Activated naive CD8-positive, alpha-beta T cell treated with anti-CD3 and anti-CD28 coated beads, Interleukin-2, amount 10 ng/mL, durations not matched to agents 7 days and 5 days (primary cell): ENCODE measurements at places on chromosomes 11 and 22. TPM values are rescaled to one million over a fixed set of nuclear protein-coding genes. Genes with fewer than 3 reads are reported as not detected.
A peak's percentile ranks its signal among the peaks of the same experiment; 100 is the strongest.

GRCh38 chr11:109075976-109076375 lies 346.0 kb upstream of the C11orf87 start:
- no peaks in the 10 kb centered on the region for H3K4me1 ChIP-seq
- DNase-seq = no peak
- H3K27ac ChIP-seq = no peak overlapping the region
- no peaks in the 10 kb centered on the region for H3K36me3 ChIP-seq
- peaks cover 3% of the 10 kb centered on the region for H3K27me3 ChIP-seq

DNA sequence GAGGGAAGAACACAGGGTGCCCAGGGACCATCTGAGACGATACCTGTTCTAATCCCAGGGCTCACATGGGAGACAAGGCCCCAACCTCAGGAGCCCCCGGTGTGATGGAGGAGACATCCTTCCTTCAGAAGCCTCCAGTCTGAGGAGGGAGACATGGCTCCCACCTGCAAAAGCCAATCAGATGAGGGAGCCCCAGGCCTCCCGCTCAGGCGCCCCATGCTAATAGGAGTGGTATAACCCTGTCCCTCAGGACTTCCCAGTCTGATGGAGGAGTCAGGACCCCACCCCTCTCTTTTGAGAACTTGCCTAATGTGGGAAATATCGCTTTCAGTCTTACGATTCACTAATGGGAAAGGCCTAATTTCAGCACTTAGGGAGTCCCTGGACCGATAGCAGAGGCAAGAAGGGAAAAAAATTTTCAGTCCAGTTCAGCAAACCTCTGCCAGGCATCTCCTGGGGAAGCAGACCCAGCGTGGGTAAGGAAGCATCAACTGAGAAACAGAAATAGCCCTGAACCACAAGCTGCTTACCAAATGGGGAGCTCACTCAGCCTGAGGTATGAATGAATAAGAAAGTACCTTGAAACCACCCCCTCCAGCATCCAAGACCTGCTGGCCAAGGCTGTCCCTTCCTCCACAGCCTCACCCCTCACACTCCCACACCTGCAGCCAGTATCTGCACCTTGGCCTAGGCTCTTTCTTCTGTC lies 5.9 kb downstream of the ARRB1 start:
- peaks cover 14% of the 10 kb centered on the region for H3K36me3 ChIP-seq
- H3K4me3 ChIP-seq = peak overlapping the region; percentile 61
- peak overlapping the region; percentile 89 for H3K27ac ChIP-seq

ADAMTS15 gene
- 0.11 TPM for total RNA-seq

- H3K27ac ChIP-seq = peak overlapping the region; percentile 100
- peaks cover 68% of the 10 kb centered on the region for H3K4me1 ChIP-seq
- peak overlapping the region; percentile 86 for H3K4me3 ChIP-seq
- no peaks in the 10 kb centered on the region for H3K27me3 ChIP-seq
- H3K36me3 ChIP-seq = peaks cover 6% of the 10 kb centered on the region
Observed at GRCh38 chr11:326842-327580, 6.4 kb upstream of the IFITM3 start.

DNA sequence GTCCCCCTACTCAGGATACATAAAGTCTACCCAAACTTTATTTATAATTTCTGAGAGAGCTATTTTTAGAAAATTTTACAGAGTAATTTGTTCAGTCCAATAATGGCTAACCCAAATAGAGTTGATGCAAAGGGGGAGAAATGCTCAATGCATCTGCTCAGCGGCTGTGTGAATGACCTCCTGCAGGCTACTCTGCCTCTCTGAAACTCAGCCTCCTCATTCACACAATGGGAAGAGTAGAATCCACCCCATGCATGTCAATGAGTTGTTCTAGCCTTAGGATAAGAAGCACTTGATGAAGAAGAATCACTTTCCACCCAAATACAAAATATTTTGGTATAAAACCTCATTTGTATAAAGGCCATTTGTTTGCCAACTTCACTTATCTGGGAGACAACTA lies 1204.0 kb downstream of the LRRC4C start:
- no peak overlapping the region for H3K27ac ChIP-seq
- H3K36me3 ChIP-seq = no peaks in the 10 kb centered on the region
- H3K4me3 ChIP-seq = no peak overlapping the region
- no peak for DNase-seq

ZNF74 gene
- total RNA-seq = 13.3 TPM

DNA sequence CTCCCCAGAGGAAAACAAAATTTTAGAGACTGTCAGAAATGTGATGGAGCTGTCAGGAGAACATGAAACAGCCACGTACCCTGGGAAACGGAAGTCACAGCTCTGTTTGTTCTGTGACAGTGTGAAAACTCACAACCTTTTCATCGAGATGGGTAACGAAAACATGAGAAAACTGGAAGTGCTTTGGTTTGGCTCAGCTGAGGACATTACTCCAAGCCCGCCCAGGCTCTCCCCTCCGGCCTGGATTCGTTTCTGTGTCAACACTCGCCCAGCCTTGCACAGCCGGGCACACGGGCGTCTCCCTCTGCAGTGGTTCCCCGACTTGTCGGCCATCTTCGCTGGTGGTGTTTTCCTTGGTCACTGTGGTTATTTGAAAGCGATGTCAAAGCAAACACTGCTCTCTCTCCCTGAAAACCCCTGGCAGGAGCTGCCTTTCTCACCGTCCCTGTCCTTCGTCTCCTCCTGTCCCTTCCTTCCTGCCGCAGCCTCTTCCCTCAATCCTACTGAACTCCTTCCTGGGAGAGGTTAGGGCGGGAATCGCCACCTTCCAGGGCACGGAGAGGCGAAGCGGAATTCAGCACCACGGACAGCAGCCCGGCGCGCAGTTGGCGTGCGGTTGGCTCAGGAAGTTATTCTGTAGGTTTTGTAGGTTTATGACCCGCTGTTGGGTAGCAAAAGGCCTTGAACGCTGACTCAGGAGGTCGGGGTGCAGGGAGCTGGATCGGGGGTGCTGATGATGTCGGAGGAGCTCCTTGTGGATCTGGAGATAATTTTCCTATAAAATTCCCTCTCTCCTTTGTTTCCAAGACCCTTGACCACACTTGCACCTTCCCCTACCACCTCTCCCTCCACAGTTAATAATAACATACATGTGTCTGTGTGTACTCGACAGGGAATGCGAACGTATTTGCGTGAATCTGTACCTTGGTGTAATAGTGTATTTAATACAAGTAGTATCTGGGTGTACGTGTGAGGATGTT lies 13.1 kb upstream of the RPS19BP1 start:
- H3K36me3 ChIP-seq = no peaks in the 10 kb centered on the region
- peaks cover 41% of the 10 kb centered on the region for H3K27me3 ChIP-seq
- H3K4me3 ChIP-seq = no peak overlapping the region
- H3K27ac ChIP-seq = no peak overlapping the region
